Amniotic epithelial cell (primary cell): ENCODE measurements at places on chromosomes 3 and 15.
A peak's percentile ranks its signal among the peaks of the same experiment; 100 is the strongest.

GRCh38 chr3:141152801-141153678 is 78.6 kb upstream of the PXYLP1 start:
- DNase-seq: no peak

DNA sequence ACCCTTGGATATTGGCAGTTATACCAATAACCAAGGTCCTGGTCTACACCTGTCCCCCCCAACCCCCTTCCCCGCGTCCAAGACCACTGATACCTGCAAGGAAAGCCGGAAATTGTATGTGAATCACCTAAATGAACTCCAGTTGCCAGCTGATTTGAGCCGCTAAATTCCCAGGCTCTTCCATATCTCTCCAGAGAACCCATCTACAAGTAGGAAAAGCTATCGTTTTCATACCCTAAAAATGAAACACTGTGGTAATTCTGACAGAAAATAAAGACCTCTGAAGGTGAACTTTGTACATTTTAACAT is 114.2 kb upstream of the ICE2 start:
- DNase-seq: no peak

DNA sequence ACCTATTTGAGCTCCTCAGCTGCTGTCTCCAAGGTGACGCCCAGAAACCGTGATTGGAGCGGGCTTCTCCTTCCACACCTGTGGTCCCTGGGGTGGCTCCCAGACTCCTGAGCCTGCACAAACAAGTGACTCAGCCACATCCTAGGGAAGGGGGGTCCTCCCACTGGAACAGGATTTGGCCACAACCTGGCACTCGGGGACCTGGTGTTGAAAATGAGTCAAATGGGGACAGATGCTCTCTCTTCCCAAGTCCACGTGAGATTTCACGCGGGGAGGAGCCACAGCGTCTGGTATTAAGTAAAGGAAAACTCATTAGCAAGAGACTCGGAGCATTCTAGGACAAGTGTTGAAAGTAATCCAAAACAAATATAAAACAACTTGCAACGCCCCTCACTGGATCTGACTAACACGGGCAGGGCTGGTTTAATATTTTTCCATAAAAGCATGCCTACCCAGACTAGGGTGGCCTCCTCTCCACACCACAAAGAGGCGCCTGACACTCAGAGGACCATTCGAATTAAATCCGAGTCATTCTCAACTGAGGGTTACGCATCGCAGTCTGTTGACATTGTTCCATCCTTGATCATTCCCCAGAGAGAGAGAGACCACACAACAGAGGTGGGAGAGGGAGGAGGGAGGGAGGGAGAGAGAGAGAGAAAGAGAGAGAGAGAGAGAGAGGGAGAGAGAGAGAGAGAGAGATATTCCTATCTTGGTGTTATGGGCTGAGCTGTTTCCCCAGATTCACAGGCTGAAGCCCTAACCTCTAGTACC is 74.4 kb downstream of the MGLL start:
- peak; percentile 77 for DNase-seq

DNA sequence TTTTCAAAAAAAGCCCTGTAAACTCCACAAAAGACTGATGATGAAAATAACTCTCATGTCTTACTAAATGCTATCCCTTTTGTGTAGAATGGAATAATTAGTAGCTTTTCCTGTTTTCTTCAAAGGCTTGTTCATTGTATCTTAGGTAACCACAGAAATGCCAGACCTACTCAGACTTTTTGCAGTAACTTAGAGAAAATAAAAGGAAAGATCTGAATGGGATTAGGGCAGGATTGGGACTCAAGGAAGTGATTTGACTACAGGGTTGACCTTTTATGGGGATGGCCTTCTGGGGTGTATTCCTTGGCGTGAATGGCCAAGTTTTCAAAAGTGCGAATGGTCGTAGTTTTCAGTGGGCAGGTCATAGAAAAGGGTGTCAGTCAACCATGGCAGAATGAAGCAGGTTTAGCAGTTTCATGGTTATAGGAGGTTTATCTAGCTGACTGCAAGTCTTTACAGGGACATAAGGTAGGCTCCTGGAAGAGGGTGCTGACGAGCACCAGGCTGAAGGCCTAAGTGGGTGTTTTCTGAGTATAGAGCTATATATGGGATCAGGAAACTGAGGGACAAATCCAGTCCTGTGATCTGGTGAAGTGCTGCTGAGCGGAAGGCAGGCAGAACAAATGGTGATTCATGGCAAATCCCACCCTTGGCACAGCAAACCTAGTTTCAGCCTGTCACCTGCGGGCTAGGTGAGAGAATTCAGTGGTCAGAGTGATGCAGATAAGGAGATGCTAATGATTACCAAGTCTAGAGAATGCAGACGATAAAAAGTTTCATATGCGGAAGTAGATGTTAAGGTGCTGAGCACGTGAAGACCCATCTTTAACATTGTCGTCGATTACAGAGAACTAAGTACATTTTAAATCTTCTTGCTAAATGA is 46.4 kb downstream of the IL1RAP start:
- DNase-seq: no peak

DNA sequence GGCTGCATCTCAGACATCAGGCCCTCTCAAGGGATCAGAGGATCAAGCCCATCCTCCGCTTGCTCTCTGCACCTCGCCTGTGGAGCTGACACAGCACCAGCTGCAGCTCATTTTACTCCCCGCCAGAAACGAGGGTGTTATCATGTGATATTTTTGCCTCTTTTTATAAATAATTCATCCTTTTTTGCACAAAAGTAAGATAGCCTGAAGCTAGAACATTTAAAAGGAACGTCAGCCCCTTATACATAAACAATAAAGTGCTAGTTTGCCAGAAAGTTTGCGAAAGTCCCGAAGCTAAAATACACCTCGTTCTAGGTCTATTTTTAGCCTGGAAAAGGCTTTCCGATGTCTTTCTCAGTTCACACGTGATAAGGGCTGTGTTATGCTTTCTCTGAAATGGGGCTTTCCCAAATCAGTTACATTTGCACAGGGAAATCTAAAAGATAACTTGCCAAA is 9.6 kb upstream of the FAM174B start:
- peak; percentile 72 for DNase-seq

- DNase-seq: no peak
Measured at GRCh38 chr15:96574782-96575181, 244.3 kb downstream of the NR2F2 start.

GRCh38 chr3:89947337-89947954 is 840.0 kb downstream of the EPHA3 start:
- no peak for DNase-seq

GRCh38 chr15:60386615-60387014 is 11.2 kb downstream of the ANXA2 start:
- no peak for DNase-seq

DNA sequence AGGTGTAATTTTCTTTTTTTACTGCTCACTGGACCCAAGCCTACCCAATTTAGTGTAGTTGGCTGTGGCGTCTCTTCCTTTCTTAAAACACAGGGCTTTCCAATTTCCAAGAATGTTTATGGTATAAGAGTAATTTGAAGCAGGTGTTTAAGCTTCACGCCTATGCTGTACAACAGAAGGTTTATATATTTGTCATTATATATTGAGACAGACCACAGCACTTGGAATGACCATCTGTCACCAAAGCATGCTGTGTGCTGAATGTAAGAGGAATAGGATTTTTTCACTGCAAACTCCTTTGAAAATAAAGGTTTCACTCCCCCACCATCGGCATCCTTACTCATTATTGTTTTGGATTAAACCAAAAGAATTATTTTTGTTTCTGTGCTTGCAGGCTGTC is 325.7 kb downstream of the OTOL1 start:
- DNase-seq: no peak

GRCh38 chr3:53862241-53862640 is 15.9 kb downstream of the IL17RB start:
- DNase-seq: no peak

- DNase-seq: no peak
Measured at GRCh38 chr3:55701997-55702396, 214.9 kb upstream of the WNT5A start.

GRCh38 chr3:5016211-5017161 is 37.2 kb downstream of the BHLHE40 start:
- DNase-seq: peak; percentile 82

DNA sequence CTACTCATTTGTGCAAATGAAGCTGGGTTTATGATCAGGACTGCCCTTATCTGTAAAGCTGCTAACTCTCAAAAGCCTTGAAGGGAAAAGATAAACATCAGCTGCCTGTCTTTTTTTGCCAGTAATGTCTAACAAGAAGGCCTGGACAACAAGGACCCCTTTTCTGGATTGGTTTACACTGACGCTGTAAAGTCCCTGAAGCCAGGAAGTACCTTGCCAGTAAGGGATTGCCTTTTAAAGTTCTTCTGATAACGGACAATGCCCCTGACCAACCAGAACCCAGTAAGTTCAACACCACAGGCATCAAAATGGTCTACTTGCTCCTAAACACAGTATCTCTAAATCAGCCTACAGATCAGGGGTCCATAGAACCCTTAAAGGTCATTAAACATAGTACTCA is 178.0 kb downstream of the PCCB start:
- DNase-seq: peak; percentile 41

GRCh38 chr3:13372656-13373055 is 47.5 kb downstream of the NUP210 start:
- DNase-seq: no peak

GRCh38 chr3:188954590-188955208 is 217.1 kb upstream of the TPRG1 start:
- peak; percentile 82 for DNase-seq

DNA sequence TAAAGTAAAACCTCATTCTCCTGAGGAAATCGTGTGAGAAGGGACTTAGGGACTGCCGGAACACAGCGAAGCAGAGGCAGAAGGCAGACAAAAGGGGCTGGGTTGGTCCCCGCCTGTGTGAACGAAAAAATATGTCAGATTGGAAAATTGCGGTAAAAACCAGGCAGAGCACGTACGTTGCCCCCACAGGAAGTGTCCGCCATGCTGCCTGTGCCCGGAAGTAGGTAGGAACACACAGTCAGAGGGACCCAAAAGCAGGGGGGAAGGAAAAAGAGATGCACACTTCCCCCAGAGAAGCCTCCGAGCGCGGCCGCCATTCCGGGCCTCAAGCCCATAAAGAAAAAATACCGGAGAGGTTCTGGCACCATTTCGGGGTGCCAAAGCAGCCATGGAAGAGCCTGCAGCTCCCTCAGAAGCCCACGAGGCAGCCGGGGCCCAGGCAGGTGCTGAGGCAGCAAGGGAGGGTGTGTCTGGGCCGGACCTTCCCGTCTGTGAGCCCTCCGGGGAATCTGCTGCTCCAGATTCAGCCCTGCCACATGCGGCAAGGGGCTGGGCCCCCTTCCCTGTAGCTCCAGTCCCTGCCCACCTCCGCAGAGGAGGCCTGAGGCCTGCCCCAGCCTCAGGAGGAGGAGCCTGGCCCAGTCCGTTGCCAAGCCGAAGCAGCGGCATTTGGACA is at the start of gene MKRN3:
TSS of gene MKRN3 (plus strand) at position 280 of the 676 bp plus-strand sequence. CDS start at position 389, 109 bp downstream.
- peak; percentile 3 for DNase-seq

DNA sequence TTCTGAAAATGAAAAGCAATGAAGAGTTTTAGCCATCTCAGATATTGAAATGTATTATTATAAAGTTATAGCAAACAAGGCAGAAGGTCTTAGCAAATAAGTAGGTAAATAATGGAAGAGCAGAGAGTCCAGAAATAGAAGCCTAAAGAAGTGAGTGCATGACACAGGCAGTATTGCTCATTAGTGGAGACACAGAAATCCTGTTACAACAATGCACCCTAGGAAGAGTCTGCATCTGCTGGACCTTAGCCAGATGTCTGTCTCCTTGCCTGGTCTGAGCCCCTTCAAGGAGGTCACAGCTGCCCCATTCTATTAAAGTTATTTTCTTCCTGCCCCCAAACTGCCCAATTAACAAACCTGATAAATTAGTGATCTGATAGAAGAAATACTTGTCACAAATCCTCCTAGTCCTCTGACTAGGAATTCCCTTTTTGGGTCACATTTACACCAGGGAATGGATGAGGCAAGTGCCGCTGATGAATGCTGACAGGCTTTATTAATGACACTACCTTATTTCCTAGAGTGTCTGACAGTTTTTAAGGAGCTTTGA is 51.9 kb downstream of the HOMER2 start:
- no peak for DNase-seq

DNA sequence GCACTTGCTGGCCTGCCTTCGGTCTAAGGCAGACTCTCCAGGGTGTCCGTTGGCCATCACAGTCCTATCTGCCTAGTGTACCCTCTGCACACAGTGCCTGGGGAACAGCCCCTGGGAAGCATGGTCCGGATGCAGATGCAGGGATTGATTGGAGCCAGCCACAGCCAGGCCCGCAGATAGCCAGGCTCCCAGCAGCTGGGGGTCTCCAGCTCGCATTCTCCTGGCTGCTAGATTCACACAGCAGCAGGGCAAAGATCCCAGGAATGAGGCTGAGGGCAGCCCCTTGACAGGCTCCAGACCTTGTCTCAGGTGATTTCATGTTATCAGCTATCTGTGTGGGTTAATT is 41.4 kb downstream of the IRAK2 start:
- DNase-seq: no peak

DNA sequence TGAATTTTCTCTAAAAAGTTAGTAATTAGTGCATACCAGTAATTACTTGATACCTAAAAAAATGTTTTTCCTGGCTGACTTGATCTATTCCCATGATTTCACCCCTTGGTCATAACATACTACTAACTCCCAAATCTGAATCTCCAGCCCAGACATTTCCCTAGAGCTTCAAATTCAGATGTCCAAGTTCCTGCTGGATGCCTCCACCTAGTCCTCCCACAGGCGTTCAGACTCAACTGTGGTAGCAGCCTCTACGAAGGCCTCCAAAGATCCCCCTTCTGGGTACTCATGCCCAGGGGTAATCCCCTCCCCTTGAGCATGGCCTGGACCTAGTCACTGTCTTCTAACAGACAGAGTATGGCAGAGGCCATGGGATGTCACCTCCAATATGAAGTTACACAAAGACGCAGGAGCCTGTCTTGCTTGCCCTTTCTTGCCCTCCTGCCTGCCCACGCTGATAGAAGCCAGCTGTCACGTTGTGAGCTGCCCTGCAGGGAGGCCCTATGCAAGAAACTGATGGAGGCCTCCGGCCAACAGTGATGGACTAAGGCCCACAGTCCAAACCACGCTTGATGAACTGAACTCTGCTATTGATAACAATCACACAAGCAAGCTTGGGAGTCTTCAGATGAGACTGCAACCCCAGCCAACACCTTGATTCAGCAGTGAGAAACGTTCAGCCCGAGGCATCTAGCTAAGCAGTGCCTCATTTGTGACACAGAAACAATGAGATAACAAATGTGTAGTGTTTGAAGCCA is 8.6 kb upstream of the FBN1 start:
- no peak for DNase-seq

DNA sequence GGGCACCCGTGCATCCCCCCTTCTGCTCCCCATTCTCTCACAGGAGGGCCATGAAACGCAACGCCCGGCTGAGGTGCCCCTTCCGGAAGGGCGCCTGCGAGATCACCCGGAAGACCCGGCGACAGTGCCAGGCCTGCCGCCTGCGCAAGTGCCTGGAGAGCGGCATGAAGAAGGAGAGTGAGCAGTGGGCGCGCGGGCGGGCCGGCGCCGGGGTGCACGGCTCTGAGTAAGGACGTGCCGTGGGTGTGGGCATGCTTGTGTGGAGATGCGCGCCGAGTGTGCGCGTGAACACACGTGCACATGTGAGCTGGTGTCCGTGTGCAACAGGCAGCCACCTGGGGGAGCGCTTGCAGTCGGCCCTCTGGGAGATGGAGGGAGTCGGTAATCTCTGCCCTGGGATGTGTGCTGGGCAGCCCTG is 28.1 kb downstream of the NR1I2 start:
- DNase-seq: peak; percentile 18

- DNase-seq: peak; percentile 49
Measured at GRCh38 chr3:170809975-170810357, 60.0 kb downstream of the RPL22L1 start.

GRCh38 chr3:171262431-171262830 is 197.8 kb downstream of the TNIK start:
- DNase-seq: peak; percentile 69

GRCh38 chr3:35088943-35089342 is 550.4 kb upstream of the ARPP21 start:
- no peak for DNase-seq

- DNase-seq: no peak
Measured at GRCh38 chr15:61880084-61880483, 180.2 kb downstream of the VPS13C start.
